ENCODE measurements at places on chromosomes 7 and 10.

GRCh38 chr7:54981913-54982312, 36.9 kb upstream of the EGFR start:
- no peak for DNase-seq

- DNase-seq: no peak
Measured at GRCh38 chr10:114307731-114308130, 68.7 kb downstream of the VWA2 start.

- DNase-seq: no peak
Measured at GRCh38 chr7:135224027-135224426, 9.6 kb upstream of the STRA8 start.

GRCh38 chr7:38731215-38731614, 100.0 kb upstream of the AMPH start:
- no peak for DNase-seq

- no peak for DNase-seq
Measured at GRCh38 chr10:89921403-89921802, 220.0 kb downstream of the KIF20B start.
